Left lung (tissue), 14 donors: ENCODE measurements at places on chromosomes 3 and 15.

DNA sequence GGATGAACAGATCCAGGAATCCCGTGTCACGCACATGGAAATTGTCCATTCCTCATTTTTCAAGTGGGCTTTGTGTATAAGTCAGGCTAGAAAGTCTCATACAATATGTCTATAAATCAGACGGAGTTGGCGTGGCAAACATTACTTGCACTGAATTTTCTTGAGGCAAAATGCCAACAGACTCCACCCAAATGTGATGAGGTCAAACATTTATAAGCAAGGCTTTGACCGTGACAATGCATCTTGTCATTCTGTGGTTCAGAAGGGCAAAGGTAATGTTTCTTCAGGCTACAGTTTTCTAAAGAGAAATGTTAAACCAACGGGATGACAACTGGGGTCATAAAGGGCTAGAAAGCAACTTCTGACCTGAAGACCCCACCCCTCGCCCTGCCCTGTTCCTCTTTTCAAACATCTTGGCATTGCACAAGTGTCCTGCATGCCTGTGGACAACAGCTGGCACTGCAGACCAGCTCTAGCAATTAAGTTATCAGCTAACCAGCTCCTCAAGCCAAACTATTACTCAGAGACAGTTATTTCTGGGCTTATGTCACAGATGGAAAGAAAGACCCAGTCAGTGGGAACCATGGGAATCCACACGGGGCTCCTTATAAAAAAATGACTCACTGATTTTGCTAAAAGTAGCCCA lies 36.5 kb upstream of the SPTBN5 start:
- no peak for DNase-seq

DNA sequence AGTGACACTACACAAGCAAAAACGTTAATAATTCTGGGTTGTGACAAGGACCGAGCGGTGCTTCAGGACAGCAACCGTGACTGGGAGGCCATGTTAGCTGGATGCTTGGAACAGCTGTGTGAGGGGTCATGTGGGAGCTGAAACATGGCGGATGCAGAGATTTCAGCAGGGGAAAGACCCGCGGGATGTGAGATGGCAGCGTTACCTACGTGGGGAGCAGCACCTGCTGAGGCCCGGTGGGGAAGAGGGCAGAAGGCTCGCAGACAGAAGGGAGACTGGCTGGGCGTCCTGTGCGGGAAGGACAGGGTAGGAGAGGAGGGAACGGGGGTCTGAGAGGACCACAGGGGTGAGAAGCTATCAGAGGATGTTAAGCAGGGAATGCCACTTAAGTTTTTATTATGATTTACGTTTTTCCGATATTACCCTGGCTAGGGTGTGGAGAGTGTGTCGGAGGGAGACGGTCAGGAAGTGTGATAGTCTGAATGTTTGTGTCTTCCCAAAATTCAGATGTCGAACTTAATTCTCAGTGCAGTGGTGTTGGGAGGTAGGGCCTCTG lies 228.8 kb upstream of the LYSMD4 start:
- no peak for DNase-seq

- DNase-seq: no peak
These were observed at the start of gene HTR3D for GRCh38 chr3:184031187-184031792. HTR3D (plus strand) TSS chr3:184031742; CDS start chr3:184031742, 0 bp downstream.

DNA sequence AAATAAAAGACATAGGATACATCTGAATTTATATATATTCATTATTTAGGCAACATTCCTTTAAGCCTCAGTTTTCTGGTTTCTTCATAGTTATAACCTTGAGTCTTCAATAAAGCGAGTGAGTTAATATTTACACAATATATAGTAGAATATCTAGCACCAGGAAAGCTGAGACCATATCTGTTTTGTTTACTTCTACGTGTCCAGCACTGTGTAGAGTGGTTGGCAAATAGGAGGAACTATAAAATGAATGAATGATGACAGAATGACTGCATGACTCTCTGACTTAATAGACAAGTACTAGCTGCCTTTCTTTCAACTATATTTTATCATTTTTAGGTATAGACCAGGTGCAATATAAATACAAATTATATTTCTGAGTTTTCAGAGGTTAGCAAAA lies 197.8 kb upstream of the RBMS3 start:
- DNase-seq: no peak

GRCh38 chr3:84683493-84683892 lies 275.3 kb upstream of the CADM2 start:
- DNase-seq: no peak

- no peak for DNase-seq
These were observed 14.7 kb upstream of the HDC start for GRCh38 chr15:50280271-50280670.
